ENCODE measurements at places on chromosomes 2 and 18.

GRCh38 chr2:129377078-129377469 lies 602.4 kb upstream of the RAB6C start:
- no peak for DNase-seq

- DNase-seq = no peak
These were observed 102.7 kb downstream of the MAP2 start for GRCh38 chr2:209526561-209526960.

DNA sequence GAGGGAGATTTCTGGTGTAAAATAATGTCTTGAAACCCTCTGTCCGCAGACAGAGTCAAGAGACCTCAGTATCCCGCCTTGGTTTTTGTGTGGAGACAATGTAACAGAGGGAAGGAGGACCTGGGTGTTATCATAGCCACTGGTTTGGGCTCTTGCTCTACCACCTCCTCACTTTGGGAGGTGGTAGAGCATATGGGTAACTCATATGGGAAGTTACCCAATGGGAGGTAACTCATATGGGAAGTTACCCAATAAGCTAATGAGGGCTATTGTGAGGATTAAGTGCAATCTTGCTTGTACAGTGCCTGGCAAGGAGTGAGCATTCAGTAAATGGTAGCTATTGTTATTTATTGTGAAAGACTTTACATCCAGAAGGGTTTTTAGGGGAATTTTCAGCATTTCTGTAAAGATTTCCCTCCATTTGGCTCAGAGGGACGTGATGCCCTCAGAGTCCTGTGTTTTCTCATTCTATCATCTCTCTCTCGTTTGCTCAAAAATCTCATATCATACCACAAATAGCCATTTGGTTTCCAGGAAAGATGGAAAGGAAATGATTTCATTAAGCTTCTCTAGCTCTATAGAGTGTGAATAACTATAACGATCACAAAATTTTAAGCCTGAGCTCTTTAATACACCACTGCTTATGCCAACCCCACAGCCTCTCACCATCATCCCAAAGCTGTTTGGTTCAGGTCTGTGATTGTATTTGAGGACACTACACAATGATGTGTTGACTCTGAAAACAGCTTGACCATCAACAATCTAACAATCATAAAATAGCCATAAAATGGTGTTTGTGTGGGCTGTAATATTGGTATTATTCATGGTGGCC lies 307.7 kb downstream of the STK39 start:
- DNase-seq = no peak

DNA sequence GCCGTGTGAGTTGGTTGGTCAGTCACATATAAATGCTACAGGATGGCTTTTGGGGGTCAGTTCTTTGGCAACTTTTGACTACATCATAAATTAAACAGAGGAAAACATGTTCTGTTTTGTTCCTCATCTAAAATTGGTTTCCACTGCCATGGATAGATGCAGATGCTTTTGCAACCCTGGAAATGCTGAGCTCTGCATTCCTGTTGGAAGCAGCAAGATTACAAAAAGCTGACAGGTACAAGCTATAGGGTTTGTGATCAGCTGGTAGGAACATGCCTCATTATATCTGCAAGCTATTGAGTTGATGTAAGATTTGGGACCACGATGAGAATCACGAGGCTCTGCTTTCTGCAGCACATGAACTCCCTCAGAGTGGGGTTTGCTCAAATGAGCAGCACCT lies 207.4 kb upstream of the TPO start:
- DNase-seq = no peak

- no peak for DNase-seq
These were observed 83.6 kb upstream of the ETAA1 start for GRCh38 chr2:67313536-67313935.

- DNase-seq = peak; percentile 37
These were observed 33.3 kb downstream of the CNGA3 start for GRCh38 chr2:98379311-98380202.

DNA sequence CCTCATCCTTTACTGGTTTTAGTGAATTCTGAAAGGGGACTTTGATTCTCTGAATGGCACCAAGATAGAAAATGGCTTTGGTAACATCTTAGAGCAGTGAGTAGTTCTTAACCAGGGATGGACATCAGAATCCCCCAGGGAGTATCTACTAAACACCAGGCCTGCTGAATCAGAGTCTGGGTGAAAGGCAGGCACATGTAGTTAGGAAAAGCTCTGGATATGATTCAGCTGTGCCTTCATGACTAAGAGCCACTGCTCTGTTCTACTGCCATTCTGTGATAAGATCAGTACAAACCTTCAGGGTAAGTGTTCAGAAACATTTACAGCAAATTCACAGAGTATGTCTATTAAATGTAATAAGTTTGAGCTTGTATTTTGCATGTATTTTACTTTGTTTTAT lies 46.2 kb upstream of the B3GNT2 start:
- no peak for DNase-seq

- DNase-seq = no peak
These were observed 8.2 kb downstream of the WDFY1 start for GRCh38 chr2:223936862-223937326.

GRCh38 chr18:56672391-56672790 lies 21.2 kb downstream of the WDR7 start:
- no peak for DNase-seq

DNA sequence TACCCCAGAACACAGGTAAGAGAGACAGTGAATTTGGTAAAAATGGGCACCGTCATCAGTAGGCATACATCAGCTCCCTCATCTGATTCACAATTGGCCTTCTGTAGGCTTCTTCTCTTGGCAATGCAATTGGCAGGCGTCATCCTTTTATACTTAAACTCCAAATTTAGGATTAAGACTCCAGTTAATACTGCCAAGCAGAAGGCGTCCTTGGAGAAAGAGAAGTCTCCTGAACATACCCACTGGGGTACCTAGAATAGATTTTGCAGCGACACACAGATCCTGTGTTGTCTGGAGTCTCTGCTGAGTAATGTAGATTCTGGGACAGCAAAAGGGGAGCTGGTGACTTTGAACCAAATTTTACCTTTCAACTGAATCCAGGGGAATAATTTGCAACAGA lies 592 bp upstream of the METAP1D start:
- DNase-seq = no peak

DNA sequence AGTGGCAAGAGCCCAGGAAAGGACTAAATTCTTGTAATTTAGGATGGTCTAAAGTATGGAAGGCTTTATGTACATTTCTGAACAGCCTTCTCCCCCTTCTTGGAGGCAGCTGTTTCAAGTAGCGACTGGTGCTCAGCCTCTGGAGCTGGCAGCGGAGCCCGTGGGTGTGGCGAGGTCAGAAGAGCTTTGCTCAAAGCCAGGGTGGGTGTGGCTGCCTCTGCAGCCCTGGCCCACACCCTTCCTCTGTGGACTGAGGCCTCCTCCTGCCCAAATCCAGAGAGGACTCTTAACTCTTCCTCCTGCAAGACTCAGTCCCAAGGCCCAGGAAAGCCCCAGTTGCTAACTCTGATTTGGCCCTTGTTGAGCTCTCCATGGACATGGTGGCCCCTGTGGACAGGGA lies 202.1 kb upstream of the REV1 start:
- DNase-seq = no peak

DNA sequence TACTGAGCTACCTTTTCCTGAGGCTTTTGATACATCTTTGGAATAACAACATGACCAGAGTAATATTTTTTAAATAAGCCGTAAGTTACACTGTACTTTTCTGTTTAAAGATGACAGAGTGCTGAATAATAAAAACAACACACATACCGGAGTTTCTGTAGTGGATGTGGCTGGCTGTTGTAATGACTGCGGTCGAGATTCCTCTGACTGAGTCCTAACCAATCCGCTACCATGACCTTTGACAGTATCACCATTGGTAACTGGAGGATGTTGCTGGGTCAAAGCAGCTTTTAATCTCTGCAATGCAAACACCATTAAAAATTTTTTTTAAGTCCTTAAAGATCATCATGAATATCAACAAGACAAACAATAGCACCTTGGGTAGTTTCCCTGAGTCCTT lies 70.7 kb downstream of the ATF2 start:
- DNase-seq = no peak
